CD8-positive, alpha-beta memory T cell (primary cell): ENCODE measurements at places on chromosomes 16 and 17. TPM values are rescaled to one million over a fixed set of nuclear protein-coding genes. Genes with fewer than 3 reads are reported as not detected.

TP53TG3 gene
- not detected for total RNA-seq

KRTAP4-6 gene
- not detected for total RNA-seq

TMED6 gene
- total RNA-seq: 1.4 TPM

ZCCHC14 gene
- total RNA-seq: 6.2 TPM

SPATA22 gene
- total RNA-seq: not detected

CCL8 gene
- not detected for total RNA-seq

AANAT gene
- not detected for total RNA-seq

TBCD gene
- total RNA-seq: 83.7 TPM

KCNAB3 gene
- 5.6 TPM for total RNA-seq

SLC35G6 gene
- not detected for total RNA-seq

BLTP2 gene
- 176 TPM for total RNA-seq

MYH1 gene
- not detected for total RNA-seq

ADGRG3 gene
- not detected for total RNA-seq

CCL7 gene
- total RNA-seq: not detected

FHOD1 gene
- total RNA-seq: 117 TPM

BBS2 gene
- total RNA-seq: 16.2 TPM

ZSCAN10 gene
- total RNA-seq: 0.15 TPM

KCNJ18 gene
- not detected for total RNA-seq

FAM234A gene
- total RNA-seq: 23.1 TPM

TPSG1 gene
- not detected for total RNA-seq

RAPGEFL1 gene
- 6.3 TPM for total RNA-seq
